NCI-H1092 treated with DMSO at 0.1 percent for 48 hours (cell line): ENCODE measurements at places on chromosomes 11 and 22.

- DNase-seq: no peak
These were observed 16.9 kb upstream of the MUC5B start for GRCh38 chr11:1205987-1206331.

DNA sequence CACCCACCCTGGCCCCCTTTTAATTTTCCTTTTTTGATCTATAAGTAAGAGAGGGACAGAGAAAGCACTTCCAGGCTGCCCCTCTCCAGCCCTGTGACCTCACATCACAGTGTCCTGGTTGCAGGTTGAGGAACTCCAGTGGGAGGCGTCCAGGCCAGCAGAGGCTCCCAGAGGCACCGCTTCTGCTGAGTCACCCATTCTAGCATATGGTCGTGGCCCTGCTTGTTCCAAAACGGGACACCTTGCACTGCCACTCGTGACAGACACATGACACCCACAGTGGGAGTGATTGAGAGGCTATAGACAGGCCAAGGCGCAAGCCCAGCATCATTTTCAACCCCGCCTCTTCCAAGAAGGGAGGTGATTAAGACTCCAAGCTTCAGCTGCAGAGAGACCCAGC is 16.0 kb upstream of the TMPRSS4 start:
- DNase-seq: no peak

- no peak for DNase-seq
These were observed 28.7 kb upstream of the MMP20 start for GRCh38 chr11:102653744-102654291.

DNA sequence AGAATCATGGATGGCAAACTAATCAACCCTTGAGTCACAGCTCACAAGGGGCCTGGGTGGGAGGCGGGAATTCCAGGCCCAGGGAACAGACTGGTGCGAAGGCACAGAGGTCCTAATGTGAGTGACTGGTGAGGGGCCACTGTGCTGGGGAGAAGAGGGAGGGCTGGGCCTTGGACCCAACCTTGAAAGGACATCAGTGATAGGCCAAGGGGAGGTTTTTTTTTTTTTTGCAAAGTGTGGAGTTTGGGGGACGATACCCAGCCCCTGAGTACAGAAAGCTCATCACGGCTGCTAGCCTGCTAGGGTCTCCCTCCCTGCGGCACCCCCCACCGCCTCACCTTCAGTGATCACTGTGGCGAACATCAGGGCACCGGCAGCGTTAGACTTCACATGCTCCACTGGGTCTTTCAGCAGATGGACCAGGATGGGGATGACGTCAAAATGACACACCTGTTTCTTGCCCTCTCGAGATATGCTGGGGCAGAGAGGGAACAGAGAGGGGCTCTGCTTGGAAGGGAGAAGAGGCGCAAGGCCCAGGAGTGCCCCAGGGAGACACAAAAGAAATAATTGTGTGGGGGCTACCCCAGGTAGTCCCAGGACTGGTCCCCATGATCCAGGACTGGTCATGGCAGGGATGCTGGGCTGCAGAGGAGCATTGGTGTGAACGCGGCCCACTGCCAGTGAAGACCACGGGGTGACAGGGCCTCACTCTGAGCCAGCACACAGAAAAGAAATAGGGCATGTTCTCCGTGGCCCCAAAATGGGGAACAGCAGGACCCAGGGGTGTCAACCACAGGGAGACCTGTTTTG is 8.6 kb upstream of the GNAZ start:
- DNase-seq: no peak
